ENCODE measurements at places on chromosomes 16 and 17.
A peak's percentile ranks its signal among the peaks of the same experiment; 100 is the strongest.

DNA sequence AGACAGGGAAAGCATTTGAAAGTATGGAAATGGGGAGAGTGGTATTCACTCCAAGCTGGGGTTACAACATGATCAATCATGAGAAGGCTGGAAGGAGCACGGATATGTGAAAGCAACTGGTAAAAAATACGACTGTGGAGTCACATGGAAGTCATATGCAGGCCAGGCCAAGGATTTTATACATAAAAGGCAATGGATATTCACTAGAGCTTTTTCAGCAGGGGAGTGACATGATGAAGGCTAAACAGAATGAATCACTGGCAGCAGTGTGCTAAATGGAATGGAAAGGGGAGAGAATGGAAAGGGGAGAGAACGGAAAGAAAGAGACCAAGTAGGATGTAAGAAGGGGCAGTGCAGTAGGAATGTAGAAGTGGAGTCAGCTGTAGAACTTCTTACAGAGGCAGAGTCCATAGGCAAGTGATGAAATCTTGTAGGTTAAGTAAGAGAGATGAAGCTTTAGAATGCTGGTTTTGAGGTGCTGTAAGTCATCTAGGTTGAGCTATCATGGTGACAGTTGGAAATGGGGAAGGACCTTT lies 13.0 kb upstream of the NETO2 start:
- DNase-seq, result no peak

- no peak for DNase-seq
Observed at GRCh38 chr17:49986396-49987289, 8.4 kb downstream of the DLX3 start.

GRCh38 chr17:72295916-72296315 lies 175.1 kb downstream of the SOX9 start:
- no peak for DNase-seq

GRCh38 chr16:76175718-76176117 lies 101.5 kb upstream of the CNTNAP4 start:
- DNase-seq, result no peak

DNA sequence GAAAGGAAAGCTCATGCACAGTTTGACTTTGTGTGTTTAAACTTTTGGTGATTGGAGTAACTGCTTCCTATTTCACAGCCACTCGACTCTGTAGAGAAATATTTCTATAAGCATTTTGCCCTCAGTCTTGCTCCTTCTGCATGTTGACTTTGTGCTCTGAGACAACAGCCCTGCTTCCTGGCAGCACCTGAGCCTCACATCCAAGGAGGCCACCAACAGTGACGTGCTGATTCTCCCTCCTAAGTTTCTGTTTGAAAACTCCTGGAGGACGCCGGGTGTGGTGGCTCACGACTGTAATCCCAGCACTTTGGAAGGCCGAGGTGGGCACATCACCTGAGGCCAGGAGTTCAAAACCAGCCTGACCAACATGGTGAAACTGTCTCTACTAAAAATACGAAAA lies 23.9 kb upstream of the WSB1 start:
- DNase-seq, result no peak

GRCh38 chr16:14585287-14585686 lies 44.8 kb downstream of the PARN start:
- no peak for DNase-seq

DNA sequence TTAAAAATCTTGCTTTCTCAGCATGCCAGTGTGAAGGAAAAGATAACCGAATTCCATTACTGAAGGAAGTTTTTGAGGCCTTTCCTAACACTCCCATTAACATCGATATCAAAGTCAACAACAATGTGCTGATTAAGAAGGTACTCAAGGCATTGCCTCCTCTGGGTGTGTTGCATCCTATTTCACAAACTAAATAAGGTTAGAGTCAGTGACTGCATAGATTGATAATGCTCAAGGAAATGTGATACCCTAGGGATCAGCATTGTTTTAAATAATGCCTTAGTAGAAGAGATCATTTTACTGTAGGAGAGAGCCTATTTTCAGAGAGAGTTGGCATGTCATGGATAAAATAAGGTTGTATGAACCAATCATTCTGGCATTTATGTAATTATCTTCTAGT lies 36.8 kb downstream of the GDPD1 start:
- DNase-seq, result no peak

DNA sequence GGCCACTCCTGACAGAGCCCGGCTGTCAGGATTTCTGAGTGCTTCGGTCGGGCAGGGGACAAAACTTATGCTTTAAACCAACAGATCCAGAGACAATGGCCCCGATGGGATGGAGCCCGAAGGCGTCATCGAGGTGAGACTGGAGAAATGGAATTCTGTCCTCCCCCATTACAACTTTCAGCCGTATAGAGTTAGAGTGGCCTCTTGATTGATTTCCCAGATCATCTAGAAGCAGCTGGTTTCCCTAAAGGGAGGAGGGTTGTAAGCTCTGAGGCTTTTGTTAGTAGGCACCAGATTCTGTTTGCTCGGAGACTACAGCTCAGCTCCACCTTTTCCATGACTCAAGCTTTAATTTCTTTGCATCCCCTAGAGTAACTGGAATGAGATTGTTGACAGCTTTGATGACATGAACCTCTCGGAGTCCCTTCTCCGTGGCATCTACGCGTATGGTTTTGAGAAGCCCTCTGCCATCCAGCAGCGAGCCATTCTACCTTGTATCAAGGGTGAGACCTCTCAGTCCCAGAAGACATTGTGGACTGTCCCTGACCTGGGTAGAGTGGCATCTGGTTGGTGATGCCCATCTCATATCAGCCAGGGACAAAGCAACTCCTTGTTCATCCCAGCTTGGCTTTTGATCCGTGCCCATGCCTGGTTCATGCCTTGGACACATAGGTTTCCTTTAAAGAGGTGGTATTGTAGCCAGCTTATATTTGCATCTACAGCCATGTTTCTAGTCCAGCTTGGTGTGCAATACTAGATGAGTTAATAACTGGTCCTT lies 5.1 kb upstream of the CD68 start:
- DNase-seq, result no peak

- peak; percentile 90 for DNase-seq
Observed at GRCh38 chr17:48131216-48131824, 23.8 kb downstream of the SNX11 start.

Measured in eye (tissue), 1 donor.